ENCODE measurements at places on chromosomes 6 and 20.

DNA sequence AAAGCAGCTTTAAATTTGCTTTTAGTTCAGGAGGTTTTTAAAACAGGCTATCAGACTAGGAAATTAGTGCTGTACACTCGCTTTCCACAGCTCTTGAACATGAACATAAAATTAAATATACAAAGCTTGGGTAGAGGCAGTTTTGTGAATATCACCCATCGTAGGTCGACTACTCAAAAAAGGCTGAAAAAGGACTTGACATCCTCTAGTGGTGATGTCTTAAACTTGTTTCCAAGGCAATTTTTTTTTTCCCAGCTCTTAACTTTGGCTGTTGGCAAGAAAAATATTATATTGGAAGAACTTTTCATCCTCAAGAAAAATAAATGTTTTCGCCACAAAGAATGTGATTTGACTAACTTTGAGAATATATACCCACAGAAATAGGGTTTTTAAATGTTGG is 2.9 kb downstream of the MAP7 start:
- DNase-seq = no peak

DNA sequence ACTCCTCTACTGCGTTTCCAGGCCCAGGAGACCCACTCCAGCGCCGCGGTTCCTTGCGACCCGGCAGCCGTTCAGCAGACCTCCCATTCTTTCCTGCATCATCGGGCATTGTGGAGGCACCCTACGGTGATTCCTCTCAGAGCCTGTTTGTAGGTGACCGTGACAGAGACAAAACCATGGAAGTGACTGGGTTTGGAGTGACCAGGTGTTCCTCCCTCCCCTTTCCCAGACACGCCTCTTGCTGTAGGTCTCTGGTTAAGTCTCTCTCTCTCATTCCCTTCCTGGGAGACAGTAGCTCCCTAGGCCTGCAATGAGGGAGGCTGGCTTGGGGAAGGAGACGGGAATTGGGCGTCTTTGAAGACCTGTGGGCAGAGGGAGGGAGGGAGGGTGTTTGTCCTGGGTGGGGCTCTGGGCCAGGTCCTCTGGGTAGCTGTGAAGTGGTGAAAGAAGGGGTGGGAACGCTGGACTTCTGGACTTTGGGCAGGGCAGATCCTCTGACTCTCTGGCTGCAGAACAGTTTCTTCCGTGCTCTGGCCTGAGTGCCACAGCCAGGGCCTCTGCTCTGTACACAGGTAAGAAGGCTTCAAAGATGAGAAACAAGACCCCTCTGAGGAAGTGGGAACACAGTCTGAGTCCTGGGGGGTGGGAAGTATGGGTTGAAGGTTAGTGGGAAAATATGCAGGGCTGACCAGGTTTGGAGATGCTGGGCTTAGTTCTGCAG is 763 bp downstream of the KLC4 start:
- no peak for DNase-seq

DNA sequence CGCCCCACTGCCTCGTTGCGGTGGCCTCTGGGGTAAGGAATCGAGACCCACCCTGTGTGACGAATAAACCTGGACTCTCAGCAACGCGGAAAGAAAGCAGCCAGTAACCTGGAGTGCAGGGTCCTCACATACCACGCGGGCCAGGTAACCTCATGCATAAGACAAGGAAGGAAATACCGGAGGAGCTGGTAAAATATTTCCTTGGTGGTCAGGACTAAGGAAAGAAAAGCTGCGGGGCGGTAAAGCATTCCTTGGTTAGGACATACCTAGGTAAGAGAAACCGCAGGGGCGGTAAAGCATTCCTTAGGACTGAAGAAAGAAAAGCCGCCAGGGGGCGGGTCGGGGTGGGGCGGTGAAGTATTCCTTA is 80.7 kb downstream of the SYTL3 start:
- peak; percentile 65 for DNase-seq

DNA sequence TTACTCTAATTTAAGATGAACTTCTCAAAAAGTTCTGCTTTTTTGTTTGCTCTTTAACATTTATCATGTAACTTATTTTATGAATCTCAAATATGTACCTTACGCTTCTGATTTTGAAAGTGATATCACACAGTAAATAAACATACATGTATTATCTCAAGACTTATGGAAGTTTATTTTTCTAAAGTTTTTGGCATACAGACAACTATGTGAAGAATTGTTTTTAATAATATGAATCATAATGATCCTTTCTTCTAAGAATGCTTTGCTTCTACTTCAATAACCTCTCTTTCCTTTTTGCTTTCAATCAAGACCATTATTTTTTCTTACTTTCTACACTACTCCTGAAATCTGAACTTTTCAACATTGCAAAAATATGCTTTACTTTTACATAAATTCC is 816.4 kb downstream of the EYS start:
- no peak for DNase-seq

GRCh38 chr6:128882560-128882959 is 378 bp upstream of the LAMA2 start:
- no peak for DNase-seq

DNA sequence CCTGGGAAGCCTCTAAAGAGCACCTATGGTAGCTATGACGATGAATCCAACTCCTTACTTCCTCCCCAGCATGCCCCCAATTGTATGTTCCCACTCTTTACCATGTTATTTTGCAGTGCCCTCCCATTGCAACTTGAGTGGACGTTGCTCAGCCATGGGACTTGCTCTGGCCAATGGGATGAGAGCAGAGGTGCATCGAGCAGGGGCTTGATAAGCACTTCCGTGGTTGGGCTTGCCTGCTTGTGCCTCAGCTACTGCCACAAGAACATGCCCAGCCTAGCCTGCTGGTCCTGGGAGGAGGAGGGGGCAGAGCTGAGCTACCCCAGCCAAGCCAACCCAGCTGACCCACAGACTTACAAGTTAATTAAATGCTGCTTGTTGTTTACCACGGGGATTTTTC is 71.1 kb upstream of the CTNNBL1 start:
- DNase-seq = no peak

- DNase-seq = no peak
Measured at GRCh38 chr6:5084360-5084780, 771 bp upstream of the PPP1R3G start.

DNA sequence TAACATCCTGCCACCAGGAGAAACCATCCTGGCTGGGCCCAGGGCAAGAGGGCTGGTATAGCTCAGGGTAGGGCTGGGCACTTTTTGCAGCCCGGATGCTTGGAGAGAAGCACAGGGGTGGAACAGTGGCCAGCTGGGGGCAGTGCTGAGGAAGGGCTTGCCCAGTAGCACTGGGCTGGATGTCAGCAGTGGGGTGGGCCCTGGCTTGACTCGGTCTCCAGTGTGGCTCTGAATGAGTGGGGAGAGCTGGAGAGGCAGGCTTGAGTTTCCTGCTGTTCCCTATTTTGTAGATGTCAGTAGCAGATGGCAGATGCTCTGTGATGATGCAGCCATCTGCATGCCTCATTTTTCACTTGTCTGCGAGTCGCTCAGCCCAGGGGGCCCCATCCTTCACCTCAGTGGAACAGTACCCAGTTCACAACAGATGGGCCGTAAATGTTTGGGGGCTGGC is 56.3 kb upstream of the TULP1 start:
- DNase-seq = peak; percentile 63

DNA sequence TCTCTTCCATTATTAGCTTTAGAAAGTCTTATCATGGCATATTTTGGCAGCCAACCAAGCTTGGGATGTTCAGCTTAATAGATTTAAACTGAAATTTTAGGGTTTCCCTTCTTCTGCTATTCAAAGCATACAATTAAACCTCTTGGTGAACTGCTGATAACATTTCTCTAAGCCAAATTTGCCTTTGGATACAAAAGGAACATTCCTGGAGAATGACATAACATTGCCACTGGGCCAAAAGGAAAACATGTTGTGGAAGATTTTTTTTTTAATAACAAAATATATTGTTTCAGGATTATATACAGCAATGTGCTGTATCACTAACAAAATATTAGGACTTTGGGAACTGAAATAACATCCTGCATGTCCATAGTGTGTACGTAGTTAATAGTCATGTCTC is 215.1 kb upstream of the TBX18 start:
- no peak for DNase-seq

GRCh38 chr20:52204136-52204535 is 12.6 kb upstream of the ZFP64 start:
- no peak for DNase-seq

DNA sequence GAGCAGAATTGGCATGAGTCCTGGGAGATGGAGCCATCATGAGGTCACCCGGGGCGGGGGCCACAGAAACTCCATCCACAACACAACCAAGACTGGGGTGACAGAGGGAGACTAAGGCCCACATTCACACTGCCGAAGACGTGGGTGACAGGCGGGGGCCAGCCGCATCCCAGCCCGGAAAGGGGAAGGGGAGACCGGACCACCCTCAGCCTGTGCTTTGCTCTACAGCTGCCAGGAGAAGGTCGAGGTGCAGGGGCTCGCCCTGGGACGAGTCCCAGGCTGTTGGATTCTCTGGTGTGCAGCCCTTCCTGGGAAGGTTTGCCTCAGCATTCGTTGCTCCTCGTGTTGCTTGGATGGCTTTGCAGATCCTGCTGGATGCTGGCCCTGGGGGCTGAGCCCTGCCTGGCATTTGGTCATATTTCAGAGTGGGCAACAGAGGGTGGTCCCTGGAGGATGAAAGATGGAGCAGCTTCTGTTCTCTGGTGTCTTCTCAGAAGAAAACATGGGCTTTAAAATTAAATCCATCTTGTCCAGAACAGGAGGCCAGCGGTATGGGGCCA is 328.9 kb downstream of the TAF4 start:
- no peak for DNase-seq

GRCh38 chr6:169450097-169450496 is 196.5 kb upstream of the THBS2 start:
- DNase-seq = no peak

- no peak for DNase-seq
Measured at GRCh38 chr20:56072165-56072564, 66.8 kb upstream of the CBLN4 start.

GRCh38 chr6:157110607-157111006 is 212.7 kb downstream of the TMEM242 start:
- no peak for DNase-seq

GRCh38 chr6:167097770-167098169 is 25.1 kb upstream of the CCR6 start:
- DNase-seq = peak; percentile 36

DNA sequence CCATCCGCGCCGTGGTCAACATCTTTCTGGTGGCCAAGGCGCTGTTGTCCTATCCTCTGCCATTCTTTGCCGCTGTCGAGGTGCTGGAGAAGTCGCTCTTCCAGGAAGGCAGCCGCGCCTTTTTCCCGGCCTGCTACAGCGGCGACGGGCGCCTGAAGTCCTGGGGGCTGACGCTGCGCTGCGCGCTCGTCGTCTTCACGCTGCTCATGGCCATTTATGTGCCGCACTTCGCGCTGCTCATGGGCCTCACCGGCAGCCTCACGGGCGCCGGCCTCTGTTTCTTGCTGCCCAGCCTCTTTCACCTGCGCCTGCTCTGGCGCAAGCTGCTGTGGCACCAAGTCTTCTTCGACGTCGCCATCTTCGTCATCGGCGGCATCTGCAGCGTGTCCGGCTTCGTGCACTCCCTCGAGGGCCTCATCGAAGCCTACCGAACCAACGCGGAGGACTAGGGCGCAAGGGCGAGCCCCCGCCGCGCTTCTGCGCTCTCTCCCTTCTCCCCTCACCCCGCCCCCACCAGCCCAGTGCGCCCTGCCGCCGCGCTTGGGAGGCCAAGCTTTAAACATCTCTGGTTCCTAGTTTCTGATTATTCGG is 4.0 kb downstream of the SLC32A1 start:
- DNase-seq = peak; percentile 58

DNA sequence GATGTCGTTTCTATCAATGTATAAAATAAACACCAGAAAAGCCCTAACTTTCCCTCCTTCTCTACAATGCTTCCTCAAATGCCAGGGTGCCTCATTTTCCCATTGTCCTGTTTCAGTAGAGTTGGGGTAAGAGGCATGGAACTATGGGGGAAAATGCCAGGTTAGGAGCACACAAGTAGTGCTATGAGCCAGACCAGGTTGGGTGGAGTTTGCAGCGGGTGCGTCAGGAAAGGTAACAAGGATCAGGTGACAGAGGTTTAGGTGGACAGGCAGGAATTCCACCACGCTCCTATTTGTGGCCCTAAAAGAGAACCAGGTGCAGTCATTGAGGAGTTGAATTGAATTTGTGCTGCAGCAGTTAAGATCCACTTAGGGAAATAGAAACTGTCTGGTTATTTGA is 36.5 kb downstream of the SYTL3 start:
- no peak for DNase-seq

All from ecto neural progenitor cell (in vitro differentiated cells).